Pancreas (tissue), 10 donors: ENCODE measurements at places on chromosomes 2 and 18. TPM values are rescaled to one million over a fixed set of nuclear protein-coding genes. Genes with fewer than 3 reads are reported as not detected.

THADA gene
- 25.1 TPM for total RNA-seq

COL4A4 gene
- total RNA-seq = 0.88 TPM

NOSTRIN gene
- 18.8 TPM for total RNA-seq

NCK2 gene
- total RNA-seq = 30.8 TPM

PROM2 gene
- total RNA-seq = 12.5 TPM

MOGAT1 gene
- total RNA-seq = not detected

PROKR1 gene
- not detected for total RNA-seq

C2orf66 gene
- total RNA-seq = not detected

TEKT4 gene
- 0.14 TPM for total RNA-seq

VWA3B gene
- total RNA-seq = not detected

C2orf81 gene
- total RNA-seq = 0.87 TPM

DUSP19 gene
- 2.9 TPM for total RNA-seq

DNA sequence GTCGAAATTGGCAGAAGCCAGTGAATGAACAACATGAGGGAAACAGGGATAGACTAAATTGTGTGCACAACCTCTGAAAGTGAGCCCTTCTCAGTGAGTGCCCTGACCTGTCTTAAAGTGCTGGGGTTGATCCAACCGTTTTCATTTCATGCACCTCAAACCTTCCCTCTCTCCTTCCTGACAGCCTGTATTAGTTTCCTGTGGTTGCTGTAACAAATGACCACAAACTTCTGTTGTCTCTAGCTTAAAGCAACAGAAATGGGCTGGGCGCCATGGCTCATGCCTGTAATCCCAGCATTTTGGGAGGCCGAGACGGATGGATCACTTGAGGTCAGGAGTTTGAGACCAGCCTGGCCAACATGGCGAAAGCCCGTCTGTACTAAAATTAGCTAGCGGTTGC is 48.8 kb upstream of the PPP1CB start:
- DNase-seq = no peak
- H3K4me1 ChIP-seq = no peaks in the 10 kb centered on the region
- peak overlapping the region; percentile 66 for H3K27ac ChIP-seq
- no peaks in the 10 kb centered on the region for H3K36me3 ChIP-seq
- H3K27me3 ChIP-seq = no peaks in the 10 kb centered on the region
- H3K4me3 ChIP-seq = no peak overlapping the region

GRCh38 chr2:11750422-11750821 is 4.0 kb downstream of the LPIN1 start:
- H3K36me3 ChIP-seq = no peaks in the 10 kb centered on the region
- H3K27me3 ChIP-seq = no peaks in the 10 kb centered on the region
- no peak overlapping the region for H3K27ac ChIP-seq
- no peak for DNase-seq
- H3K4me1 ChIP-seq = peaks cover 17% of the 10 kb centered on the region
- H3K4me3 ChIP-seq = no peak overlapping the region

DNA sequence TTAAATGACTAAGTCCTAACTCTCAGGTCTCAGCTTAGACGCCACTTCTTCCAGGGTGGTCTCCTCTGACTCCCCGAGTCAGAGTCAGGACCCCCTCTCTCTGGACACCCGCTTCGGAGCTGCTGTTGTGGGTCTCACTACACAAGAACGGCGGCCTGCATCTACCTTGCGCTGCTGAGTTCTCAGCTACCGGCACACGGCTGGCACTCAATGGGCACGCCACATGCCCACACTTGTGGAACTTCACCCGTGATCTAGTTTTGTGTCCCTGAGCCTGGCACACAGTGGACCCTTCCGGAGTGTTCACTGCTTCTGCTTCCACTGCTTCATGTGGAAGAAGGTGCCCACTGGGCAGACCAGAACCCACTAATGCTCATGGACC is 58.3 kb upstream of the ID2 start:
- H3K4me1 ChIP-seq = peaks cover 19% of the 10 kb centered on the region
- H3K27me3 ChIP-seq = no peaks in the 10 kb centered on the region
- H3K27ac ChIP-seq = no peak overlapping the region
- no peaks in the 10 kb centered on the region for H3K36me3 ChIP-seq
- H3K4me3 ChIP-seq = no peak overlapping the region

DNA sequence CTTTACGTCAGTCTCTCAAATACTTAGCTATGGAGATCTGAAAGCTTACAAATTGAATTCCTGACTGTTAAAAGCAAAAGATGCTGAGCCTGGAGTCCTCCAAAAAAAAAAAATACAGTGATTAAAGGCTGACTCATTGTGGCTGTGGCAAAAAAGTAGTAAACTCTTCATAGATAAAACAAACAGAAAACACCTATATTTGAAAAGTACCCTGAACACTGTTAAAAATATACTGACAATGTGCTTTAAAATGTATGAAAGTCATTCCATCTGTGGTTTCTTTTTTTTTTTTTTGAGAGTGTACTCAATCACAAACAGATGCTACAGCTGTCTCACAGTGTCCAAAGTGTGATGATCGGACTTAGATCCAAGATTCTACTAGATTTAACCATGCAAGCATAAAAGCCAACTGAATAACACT is 267.6 kb upstream of the CYP26B1 start:
- H3K27me3 ChIP-seq = no peaks in the 10 kb centered on the region
- no peak overlapping the region for H3K27ac ChIP-seq
- H3K36me3 ChIP-seq = no peaks in the 10 kb centered on the region
- H3K4me3 ChIP-seq = no peak overlapping the region

GRCh38 chr2:65292106-65292400 is 64.4 kb downstream of the ACTR2 start:
- H3K36me3 ChIP-seq = no peaks in the 10 kb centered on the region
- no peak overlapping the region for H3K4me3 ChIP-seq
- no peak for DNase-seq

GRCh38 chr2:240292619-240293525 is 142.6 kb upstream of the GPC1 start:
- H3K36me3 ChIP-seq = no peaks in the 10 kb centered on the region
- no peak overlapping the region for H3K4me3 ChIP-seq
- H3K27me3 ChIP-seq = no peaks in the 10 kb centered on the region

- DNase-seq = no peak
- H3K36me3 ChIP-seq = no peaks in the 10 kb centered on the region
- no peaks in the 10 kb centered on the region for H3K27me3 ChIP-seq
- no peaks in the 10 kb centered on the region for H3K4me1 ChIP-seq
- H3K4me3 ChIP-seq = no peak overlapping the region
These were observed 89.9 kb upstream of the DNMT3A start for GRCh38 chr2:25431604-25432003.

DNA sequence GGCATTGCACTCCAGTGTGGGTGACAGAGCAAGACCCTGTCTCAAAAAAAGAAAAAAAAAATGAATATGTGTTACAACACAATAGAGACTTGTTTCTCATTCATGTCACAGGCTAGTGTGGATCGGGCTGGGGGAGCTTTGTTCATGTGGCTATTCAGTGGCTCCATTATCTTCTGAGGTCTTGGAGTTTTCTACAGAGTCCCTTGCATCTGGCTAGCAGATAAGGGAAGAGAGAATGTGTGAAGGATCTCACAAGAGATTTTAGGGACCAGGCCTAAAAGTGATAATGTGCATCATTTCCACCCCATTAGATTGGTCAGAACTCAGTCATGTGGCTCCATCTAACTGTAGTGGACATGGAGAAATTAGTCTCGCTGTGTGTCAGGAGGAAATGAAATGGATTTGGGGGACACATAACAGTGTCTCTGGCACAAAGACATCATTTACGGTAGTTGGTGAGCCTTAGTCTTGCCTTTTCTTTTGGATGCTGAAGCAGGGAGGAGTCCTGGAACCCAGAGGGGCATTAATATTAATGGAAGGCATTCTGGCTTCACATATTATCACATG is 32.4 kb upstream of the CASP10 start:
- no peak overlapping the region for H3K4me3 ChIP-seq
- no peak for DNase-seq
- H3K27ac ChIP-seq = peak overlapping the region; percentile 67

DNA sequence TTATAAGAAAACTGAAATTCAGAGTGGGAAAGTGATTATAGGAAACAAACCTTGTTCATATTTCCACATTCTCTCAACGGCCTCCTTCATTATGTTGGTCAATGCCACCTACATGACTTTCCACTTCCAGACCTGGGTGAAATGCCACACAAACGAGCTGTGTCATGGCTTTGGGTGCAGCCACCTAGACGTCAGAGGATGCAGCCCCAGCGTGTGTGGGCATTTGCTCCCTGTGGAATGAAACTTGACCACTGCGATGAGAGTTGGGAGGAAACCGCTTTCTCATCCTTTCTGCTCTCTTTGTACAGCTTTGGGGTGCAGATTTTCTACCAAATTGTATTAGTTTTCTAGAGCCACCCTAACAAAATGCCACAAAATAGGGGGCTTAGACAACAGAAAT is 291.0 kb downstream of the CYRIA start:
- no peak for DNase-seq
- no peak overlapping the region for H3K4me3 ChIP-seq
- no peaks in the 10 kb centered on the region for H3K27me3 ChIP-seq
- H3K36me3 ChIP-seq = no peaks in the 10 kb centered on the region

GRCh38 chr2:63654959-63655358 is 66.2 kb downstream of the MDH1 start:
- no peaks in the 10 kb centered on the region for H3K27me3 ChIP-seq
- H3K36me3 ChIP-seq = no peaks in the 10 kb centered on the region
- no peak overlapping the region for H3K4me3 ChIP-seq
- no peak for DNase-seq
- H3K4me1 ChIP-seq = no peaks in the 10 kb centered on the region
- no peak overlapping the region for H3K27ac ChIP-seq

GRCh38 chr2:85935170-85935745 is 46.5 kb upstream of the ST3GAL5 start:
- H3K36me3 ChIP-seq = no peaks in the 10 kb centered on the region
- no peak for DNase-seq
- H3K27ac ChIP-seq = no peak overlapping the region

DNA sequence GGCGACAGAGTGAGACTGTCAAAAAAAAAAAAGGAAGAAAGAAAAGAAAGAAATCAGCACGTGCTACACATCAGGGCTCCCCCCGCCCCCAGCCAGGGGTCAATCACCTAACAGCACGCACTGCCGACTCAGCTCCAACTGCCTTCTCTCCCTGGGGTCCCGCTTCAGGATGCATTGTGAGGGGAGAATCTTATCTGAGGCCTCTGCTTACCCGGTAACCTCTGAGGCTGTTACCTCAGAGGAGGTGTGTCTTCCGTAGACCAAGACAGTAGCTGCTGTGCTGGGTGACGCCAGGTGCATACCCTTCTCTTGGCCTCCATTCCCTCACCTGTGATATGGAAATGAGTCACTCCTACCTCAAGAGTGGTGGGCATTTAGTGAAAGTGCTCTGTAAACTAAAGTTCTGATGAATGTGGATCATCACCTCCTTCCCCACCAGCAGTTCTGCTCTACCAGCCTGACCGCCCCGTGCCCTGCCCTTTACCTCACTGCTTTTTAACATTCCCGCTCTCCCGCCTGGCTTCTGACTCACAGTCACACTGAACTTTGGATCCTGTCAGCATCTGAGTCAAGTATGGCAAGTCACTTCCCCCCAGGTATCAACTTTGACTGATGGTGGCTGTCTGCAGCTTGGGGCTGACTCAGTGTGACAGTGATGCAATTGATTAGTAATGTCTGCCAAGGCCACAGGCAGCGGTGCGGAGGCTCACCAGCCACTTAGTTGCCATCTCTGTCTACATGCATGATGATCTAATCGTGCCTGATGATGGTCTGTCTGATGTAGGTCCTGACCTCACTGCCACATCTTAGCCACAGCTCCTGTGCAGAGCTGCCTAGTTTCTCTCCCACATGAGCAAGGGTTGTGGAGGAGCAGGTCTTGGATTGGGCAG is 20.1 kb downstream of the ARID5A start:
- peak; percentile 22 for DNase-seq
- no peaks in the 10 kb centered on the region for H3K36me3 ChIP-seq
- H3K4me1 ChIP-seq = no peaks in the 10 kb centered on the region

DNA sequence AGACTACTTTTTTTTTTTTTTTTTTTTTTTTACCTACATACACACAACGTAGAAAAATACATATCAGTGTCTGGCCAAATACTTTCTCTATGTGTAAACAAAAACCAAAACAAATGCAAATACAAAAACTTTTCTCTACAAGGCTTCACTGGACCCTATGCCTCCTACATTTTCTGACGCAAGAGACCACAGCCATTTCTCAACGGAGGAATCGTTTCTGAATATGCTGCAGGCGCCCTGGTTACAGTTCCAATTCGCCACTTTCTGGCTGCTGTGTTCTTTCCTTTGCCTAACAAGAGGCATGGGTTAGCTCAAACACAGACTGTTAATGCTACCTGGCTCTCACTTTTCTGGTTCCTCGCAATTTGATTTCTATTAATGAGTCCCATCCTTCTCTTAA is 96.4 kb downstream of the EPB41L3 start:
- DNase-seq = no peak
- H3K27ac ChIP-seq = no peak overlapping the region

- H3K4me1 ChIP-seq = no peaks in the 10 kb centered on the region
- no peak overlapping the region for H3K27ac ChIP-seq
- H3K27me3 ChIP-seq = no peaks in the 10 kb centered on the region
These were observed 11.8 kb downstream of the CCDC85A start for GRCh38 chr2:56195563-56195962.

- no peaks in the 10 kb centered on the region for H3K27me3 ChIP-seq
- no peak overlapping the region for H3K4me3 ChIP-seq
- H3K27ac ChIP-seq = no peak overlapping the region
- H3K36me3 ChIP-seq = no peaks in the 10 kb centered on the region
These were observed 349.2 kb downstream of the XIRP2 start for GRCh38 chr2:167237478-167237877.

DNA sequence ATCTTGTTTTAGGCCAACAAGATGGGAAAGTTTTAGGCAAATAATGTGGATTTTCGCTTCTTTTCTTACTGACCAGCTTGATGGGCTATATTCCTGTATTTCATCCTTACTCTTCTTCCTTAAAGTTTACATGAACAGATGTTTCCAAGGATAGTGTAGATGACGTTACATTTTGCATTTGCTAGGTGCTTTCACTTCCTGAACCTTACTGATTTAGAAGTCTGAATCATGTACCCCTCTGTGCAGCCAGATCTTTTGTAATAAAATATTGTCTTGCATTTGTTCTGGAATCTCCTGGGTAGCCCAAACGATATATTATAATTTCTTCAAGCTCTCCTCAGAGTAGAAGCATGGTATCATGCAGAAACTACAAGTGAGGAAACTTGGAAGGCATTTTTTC is 93.4 kb downstream of the CALCRL start:
- no peak for DNase-seq
- no peaks in the 10 kb centered on the region for H3K4me1 ChIP-seq
- no peaks in the 10 kb centered on the region for H3K36me3 ChIP-seq
- H3K27ac ChIP-seq = no peak overlapping the region
- H3K27me3 ChIP-seq = no peaks in the 10 kb centered on the region

DNA sequence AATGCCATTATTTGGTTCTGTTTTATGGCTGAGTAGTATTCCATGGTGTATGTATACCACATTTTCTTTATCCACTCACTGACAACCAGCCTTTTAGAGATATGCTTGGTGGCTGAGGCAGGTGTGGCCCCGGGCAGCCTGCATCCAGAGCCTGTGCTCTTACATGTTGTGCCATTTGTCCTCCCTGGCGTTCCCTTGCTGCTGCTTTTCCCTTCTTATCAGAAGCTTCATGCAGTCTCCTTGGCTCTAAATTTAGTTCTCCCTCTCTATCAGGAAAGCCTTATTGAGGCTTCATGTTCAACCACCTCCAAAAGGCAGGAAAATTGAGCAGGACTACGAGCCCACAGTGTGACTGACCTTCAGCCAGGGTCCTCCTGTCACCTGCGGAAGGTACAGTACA is 131.7 kb upstream of the ITGA6 start:
- no peaks in the 10 kb centered on the region for H3K36me3 ChIP-seq
- no peaks in the 10 kb centered on the region for H3K27me3 ChIP-seq
- peaks cover 17% of the 10 kb centered on the region for H3K4me1 ChIP-seq
- no peak for DNase-seq
